ENCODE measurements at places on chromosomes 1 and 21.
A peak's percentile ranks its signal among the peaks of the same experiment; 100 is the strongest.

DNA sequence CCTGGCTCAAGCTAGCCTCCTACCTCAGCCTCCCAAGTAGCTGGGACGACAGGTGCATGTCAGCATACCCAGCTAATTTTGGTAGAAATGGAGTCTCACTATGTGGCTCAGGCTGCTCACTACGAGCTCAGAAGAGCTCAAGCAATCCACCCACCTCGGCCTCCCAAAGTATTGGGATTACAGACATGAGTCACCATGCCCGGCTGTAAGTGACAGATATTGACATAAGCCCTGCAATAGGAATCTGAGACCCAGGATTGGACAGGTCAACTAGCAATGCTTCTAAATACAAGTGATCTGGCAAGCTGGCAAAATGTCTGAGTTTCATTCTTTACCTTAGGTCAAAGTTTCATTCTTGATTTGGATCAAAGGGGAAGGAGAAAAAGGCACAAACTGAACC, 40.5 kb upstream of the H6PD start:
- DNase-seq: no peak

- no peak for DNase-seq
Observed at GRCh38 chr21:39079617-39080016, 103.6 kb downstream of the PSMG1 start.

DNA sequence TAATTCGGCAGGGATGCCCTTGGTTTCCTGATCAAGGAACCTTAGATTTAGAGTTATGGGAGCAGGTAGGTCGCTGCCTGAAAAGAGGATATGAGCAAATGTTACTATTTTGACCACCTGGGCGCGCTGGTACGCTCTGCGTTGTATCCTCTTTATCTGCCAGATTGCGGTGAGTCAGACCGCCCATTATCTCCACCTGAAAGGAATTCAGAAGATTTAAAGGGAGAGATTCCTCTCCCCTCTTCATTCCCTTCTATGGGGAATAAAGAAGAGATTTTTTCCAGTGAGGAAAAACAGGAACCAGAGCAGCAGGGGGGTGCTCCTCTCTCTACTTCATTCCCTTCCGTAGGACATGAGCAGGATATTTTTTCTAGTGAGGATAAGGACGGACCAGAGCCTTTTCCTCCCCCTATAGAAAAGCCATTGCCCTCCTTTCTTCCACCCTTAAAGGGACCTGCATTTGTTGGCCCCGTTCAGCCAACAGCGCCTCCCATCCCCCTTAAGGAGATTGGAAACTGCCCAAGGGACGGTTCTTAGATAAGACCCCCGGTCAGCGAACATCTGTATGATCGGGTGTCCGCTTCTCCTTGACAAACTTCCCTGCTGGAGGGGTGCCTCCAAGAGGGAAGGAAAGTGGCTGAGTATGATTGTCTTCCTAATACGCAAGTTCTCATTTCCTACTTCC, 34.1 kb downstream of the CLCA1 start:
- DNase-seq: no peak

- DNase-seq: no peak
Observed at GRCh38 chr1:42454403-42454802, 1.4 kb downstream of the ZMYND12 start.

GRCh38 chr1:85553416-85554335, 26.9 kb upstream of the CCN1 start:
- DNase-seq: no peak

DNA sequence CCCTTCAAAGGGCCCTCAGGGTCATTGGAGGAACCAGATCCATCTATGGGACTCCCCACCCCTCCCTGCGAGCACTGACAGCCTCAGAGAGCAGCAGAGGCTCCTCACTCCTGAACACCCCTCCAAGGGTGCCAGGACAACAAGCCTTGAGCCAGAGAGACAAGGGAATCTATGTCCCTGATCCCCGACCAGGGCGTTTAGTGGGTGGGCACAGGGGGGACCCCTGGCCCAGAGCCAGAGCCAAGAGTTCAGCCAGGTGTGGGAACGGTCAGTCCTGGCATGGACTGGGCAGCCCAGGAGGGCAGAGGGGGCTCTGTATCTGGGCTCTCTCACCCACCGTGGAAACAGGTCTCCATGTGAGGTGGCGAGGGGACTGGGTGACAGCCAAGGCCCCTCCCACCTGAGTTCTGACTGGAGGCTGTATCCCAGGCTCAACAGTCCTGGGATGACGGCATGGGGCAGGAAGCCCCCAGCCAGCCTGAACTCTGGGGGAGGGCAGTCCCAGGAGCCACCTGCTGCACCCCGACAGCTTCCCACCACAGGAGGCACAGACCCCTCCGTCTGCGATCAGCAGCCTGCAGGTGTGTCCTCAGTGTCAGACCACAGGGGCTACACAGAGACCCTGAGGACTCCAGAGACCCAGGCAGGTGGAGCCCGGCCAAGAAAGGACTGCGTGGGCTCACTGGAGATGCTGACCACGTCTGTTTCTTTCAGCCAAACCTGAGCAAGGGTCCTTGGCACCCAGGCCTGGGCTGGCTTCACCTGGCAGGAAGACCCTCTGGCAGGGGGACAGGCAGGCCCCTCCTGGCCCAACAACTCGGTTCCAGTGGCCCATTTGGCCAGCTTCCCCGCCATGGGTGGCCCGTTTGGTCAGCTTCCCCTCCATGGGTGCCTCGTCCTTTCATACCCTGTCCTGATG, 11.2 kb upstream of the SRARP start:
- no peak for DNase-seq

DNA sequence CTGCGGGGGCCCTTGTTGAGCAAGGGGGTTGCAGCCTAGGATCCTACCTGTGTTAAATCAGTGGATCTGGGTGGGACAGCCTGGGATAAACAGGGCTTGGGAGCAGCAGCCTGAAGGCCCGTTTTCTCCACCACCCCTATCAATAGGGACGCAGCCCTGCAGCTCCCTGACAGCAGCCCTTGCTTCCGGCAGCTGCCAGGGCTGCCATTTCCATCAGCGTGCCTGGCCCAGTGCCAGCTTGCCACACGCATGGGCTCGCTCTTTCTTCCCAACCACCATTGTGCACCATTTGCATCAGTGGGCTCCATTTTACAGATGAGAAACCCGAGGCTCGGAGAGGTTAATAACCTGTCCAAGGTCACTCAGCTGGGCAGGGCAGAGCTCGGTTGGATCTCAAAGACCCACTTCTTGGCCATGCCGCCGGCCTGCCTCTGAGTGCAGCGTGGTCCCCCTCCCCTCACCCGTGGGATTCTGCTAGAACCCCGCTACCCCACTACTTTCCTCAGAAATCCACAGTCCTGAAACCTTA, 3.8 kb downstream of the WNT4 start:
- no peak for DNase-seq

DNA sequence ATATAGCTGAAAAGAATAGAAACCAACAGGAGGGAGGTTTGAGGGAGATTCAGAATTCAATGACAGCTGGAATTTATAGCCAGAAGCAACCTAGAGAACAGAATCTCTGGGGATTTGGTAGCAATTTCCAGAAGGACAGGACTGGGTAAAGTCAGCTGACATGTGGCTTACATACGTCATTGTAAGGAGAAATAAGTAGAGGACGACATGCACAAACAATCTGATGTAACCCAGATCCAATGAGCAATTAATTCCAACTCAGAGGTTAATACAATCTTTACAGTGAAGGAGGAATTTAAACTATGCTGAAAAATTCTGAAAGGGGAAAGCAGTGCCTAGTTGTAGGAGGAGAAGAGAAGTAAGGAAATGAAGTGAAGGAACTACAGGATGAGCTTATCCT, 383.9 kb downstream of the PTBP2 start:
- DNase-seq: no peak

DNA sequence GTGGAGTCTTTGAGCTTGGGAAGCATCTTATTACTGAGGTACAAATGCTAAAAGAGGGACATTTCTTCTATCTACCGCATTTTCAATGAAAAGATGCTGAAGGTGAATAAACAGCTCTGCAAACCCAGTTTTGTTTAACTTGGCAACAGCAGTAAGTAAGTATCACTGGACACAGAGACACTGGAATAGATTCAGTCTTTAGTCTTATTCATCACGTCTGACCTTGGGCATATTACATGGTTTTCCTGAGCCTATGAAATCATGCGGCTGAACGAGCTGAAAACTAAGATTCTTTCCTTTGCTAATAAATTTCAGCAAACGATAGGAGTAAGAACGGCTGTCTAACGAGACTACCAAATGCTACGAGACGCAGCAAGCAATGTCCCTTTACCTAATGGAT, 207.4 kb downstream of the GABPA start:
- no peak for DNase-seq

DNA sequence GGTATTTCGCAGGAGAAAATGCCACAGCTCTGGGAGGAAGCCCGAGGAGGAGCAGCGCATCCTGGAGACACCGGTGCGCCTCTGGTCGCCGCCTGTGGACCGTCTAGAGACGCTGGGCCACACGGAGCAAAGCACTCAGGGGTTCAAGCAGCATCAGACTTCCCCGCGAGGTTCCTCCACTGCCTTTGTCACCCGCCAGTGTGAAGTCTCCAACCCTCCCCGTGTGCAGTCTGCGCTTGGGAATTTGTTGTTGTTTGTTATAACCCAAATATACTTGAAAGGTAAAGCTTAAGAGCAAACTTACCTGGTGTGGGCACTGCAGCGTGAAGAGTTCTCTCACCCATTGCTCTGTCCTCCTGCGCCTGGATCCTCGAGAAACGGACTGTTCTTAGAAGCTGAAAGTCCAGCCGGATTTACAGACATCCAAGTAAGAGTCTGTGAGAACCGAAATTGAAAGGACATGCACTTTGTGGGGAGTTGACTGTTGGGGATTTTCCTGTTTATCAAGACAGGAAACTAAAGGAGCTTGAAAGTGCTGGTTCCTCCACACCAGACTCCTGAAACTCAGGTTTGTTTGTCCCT, at the start of gene GBP4:
TSS of gene GBP4 (minus strand) at position 452 of the 582 bp plus-strand sequence. CDS start at position 344, 108 bp downstream.
- DNase-seq: peak; percentile 19

DNA sequence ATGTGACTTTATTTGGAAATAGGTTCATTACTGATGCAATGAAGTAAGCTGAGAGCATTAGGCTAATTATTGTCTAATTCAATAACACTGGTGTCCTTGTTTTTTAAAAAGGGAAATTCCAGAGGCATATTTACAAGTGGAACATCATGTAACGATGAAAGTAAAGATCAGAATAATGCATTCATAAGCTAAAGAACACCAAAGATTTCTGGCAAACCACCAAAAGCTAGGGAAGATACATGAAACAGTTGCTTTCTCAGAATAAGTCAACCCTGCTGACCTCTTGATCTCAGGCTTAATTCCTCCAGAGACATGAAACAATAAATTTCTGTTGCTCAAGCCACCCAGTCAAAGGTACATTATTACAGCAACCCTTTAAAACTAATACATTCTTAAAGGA, 20.3 kb upstream of the IFI16 start:
- DNase-seq: no peak

DNA sequence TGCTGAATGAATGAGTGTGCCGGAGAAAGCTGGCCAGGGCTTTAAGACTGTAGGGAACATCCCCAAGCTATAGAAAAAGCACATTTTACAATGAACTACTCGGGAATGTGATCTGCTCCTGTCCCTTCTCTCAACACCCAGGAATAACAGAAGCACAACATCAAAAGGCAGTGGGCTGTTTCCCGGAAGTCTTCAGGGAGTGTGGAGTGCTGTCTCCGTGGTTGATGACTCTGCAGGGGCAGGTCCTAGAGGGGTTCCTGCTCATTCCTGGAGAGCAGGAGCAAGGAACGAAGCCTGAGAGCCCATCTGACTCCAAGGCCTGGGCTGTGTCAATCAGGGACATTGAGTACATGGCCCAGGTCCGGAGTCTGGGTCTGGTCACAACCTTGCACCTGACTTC, 4.9 kb upstream of the IL22RA1 start:
- no peak for DNase-seq

- DNase-seq: no peak
Observed at GRCh38 chr1:67559222-67559700, 125.7 kb upstream of the GADD45A start.

- DNase-seq: no peak
Observed at GRCh38 chr21:41477641-41478318, 30.2 kb downstream of the TMPRSS2 start.

GRCh38 chr1:78491451-78492071, 787 bp downstream of the PTGFR start:
- no peak for DNase-seq

DNA sequence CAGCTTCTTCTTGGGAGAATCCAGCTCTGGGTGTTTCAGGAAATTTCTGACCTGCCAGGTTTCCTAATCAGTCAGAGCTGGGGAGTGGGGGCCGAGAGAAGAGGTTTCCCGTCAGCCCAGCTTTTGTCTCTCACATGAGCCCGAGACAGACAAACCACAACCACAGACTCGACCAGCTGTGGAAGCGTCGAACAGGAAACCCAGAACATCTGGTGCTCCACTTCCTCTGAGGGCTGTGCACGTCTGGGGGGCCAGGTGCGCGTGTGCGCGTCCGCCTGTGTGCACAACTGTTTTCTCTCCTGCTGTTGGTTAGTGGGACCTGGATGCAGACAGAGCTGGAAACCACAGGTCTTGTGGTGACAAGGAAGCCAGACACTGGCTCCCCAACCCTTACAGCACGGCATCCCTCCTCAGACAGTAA, 113.0 kb upstream of the SLC25A33 start:
- peak; percentile 89 for DNase-seq

DNA sequence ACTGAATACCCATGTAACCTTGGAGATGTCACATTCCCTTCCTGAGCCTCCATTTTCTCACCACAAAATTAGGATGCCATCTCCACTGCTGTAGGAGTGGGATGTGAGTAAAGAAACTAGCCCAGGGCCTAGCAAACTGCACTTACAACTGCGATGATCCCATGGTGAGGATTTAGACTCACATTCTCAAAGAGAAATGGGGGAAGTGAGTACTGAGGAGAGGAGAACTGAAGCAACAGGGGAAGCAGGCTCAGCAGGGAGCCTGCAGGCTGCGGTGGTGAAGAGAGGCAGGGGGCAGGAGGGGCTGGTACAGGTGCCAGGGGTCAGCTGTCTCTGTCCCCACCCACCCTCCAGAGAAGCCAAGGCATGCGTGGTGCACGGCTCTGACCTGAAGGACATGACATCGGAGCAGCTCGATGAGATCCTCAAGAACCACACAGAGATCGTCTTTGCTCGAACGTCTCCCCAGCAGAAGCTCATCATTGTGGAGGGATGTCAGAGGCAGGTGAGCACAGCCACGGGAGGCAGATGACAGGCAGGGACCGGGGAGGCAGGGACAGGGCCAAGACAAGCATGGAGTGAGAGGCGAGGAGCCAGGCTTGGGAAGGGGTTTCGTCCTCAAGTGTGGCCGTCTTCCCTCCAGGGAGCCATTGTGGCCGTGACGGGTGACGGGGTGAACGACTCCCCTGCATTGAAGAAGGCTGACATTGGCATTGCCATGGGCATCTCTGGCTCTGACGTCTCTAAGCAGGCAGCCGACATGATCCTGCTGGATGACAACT, 16.4 kb upstream of the ATP1A4 start:
- DNase-seq: no peak

GRCh38 chr1:67001682-67002425, 52.1 kb downstream of the SLC35D1 start:
- DNase-seq: no peak

DNA sequence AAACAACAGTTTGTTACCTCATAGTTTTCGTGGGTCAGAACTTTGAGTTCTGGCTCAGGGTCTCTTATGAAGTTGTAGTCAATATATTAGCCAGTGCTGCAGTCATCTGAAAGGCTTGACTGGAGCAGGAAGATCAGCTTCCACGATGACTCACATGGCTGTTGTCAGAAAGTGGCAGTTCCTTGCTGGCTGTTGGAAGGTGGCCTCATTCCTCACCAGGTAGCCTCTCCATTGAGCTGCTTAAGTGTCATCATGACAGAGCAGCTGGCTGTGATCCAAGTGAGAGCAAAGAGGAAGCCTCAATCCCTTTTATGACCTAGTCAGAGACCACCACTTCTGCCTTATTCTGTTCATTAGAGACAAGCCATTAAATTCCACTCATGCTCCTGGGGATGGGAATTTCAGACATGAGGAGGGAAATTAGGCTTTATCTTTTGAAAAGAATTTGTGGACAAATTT, 5.6 kb downstream of the OSBPL9 start:
- DNase-seq: no peak

- no peak for DNase-seq
Observed at GRCh38 chr1:245483247-245483646, 328.5 kb downstream of the KIF26B start.

Measured in KG1 (cell line).